ENCODE measurements at places on chromosomes 12 and 14.

DNA sequence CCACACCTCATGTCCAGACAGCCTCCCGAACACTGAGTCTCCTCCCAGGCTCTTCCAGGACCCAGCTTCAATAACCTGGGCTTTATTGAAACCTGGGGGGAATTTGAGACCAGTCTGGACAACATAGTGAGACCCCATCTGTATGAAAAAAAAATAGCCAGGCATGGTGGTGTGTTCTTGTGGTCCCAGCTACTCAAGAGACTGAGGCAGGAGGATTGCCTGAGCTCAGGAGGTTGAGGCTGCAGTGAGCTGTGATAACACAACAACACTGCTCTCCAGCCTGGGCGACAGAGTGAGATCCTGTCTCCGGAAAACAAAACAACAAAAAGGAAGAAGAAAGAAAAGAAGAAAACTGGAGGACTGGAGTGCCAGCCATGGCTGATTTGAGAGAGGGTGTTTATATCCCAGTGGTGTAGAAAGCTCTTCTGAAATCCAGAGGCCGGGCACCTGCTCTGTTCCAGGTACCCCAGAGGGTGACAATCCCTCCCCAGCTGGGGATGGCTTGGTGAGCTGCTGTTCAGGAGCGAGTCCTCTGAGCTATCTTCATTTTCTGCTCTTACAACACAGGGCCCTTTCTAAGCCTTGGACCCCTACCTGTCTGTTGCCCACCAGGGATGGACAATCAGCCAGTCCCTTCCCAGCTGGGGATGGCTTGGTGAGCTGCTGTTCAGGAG, 6.0 kb upstream of the PGF start:
- DNase-seq: no peak

- no peak for DNase-seq
These were observed 95.6 kb upstream of the NRXN3 start for GRCh38 chr14:78074561-78074960.

- DNase-seq: no peak
These were observed 326.1 kb downstream of the NAV3 start for GRCh38 chr12:78156751-78157150.

GRCh38 chr12:78149459-78149858, 318.8 kb downstream of the NAV3 start:
- no peak for DNase-seq

GRCh38 chr12:44375694-44376093, 500.4 kb downstream of the NELL2 start:
- no peak for DNase-seq

DNA sequence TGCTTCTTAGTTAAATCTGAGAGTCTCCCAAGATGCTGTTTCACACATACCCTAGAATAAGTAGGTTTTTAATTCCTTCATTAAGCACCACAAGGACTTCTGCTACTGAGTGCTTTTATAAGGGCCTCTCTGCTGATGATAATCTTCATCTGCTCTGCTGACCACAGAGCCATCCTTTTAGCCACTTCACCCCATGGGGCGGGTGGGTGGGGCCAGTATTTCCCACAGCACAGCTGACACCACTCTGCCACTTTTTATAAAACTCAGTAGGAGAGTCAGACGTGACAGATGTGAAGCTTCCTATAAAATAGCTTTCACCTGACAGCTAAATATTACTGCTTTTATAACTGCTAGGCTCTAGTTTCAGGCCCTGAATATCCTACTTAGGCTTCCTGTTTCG, 20.3 kb downstream of the FCF1 start:
- DNase-seq: no peak

- no peak for DNase-seq
These were observed 187.7 kb upstream of the ATXN7L3B start for GRCh38 chr12:74349925-74350324.

DNA sequence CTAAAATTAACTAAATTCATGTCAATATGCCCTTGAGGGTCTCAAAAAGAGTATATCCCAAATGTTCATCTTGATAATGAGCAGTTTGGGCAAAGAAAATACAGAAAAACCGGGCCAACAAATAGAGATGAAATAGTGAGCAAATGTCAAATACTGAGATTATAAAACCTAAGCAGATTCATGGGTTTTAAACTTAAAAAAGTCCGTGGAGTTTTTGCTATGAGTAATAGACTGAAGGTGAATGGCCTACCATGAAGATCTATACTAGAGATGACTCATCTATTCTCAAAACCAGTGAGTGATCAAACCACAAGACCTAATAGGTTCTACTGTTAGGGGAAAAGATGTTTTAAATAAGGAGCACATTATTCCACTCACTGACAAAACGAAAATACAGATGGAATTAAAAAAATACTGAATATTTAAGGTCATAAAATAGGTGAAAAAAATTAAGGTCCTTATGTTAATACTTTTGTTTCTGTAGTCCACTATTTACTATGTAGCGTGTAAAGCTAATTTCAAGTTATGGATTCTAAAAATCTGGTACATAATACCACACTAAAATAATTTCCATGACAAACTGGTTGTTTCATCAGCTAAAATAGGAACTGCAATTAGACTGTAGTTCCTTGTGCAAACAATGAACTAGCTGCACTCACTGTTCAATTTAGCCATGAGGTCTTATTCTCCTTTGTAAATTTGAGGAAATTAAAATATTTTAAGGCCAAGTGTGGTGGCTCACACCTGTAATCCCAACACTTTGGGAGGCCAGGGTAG, 5.0 kb downstream of the HNRNPC start:
- DNase-seq: no peak

- DNase-seq: no peak
These were observed 20.1 kb upstream of the PLEKHD1 start for GRCh38 chr14:69464379-69464778.

DNA sequence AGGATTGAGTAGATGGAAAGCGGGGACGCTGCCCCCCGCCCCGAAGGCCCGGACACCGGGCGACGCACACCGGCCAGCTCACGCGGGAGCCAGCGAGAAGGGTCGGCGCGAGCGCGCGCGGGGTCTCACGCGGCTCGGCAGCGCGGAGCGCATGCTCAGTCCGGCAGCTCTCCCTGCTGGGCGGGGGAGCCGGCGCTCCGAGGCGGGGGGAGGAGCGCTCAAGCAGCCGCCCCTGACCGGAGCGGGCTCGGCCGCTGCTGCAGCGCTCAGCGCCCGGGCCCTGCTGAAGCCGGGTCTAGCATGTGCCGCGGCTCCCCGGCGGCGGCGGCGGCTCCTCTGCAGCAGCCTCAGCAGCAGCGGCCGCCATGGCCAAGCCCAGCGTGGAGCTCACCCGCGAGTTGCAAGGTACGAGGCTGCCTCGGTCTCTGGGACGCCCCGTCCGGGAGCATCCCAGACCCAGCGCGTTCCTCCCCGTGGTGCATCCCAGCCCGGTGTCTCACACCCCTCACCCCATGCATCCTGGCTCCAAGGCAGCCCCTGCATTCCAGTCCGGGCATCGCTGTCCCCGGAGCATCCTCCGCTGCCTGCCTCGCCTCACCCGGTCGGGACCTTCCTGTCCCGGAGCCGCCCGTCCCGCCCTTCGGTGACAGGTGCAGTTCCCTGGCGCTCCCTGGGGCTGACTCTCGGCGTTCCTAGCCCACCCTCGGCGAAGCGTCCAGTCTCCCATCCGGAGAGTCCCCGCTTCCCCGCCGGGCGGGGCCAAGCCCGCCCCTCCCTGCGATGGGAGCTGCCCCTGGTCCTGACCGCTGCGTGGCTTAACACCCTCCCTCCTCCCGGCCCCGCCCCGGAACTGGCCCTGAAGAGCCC, at the start of gene CARMIL3:
Gene CARMIL3 (plus strand): TSS at position 221 of the 867 bp plus-strand sequence. CDS start 145 bp downstream, at position 366.
- peak; percentile 43 for DNase-seq

DNA sequence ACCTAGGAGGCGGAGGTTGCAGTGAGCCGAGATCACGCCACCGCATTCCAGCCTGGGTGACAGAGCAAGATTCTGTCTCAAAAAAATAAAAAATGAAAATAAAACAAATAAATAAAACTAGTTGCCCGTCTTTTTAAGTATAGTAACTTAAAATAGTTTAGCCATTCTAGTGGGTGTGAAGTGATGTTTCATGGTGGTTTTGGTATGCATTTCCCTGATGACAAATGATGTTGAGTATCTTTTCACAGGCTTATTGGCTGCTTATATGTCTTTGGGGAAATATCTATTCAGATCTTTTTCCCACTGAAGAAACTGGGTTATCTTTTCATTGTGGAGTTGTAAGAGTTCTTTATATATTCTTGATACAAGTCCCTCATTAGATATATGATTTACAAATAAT, 102.4 kb upstream of the METAP2 start:
- no peak for DNase-seq

GRCh38 chr12:49972641-49973360, at the start of gene AQP6:
Gene AQP6, plus strand, starts transcription at chr12:49972947. Its CDS starts 227 bp downstream, at chr12:49973174.
- no peak for DNase-seq

- DNase-seq: no peak
These were observed 18.5 kb downstream of the EMP1 start for GRCh38 chr12:13215056-13215455.

GRCh38 chr14:53516261-53516774, 363.2 kb upstream of the DDHD1 start:
- DNase-seq: no peak

GRCh38 chr12:77218278-77218677, 152.9 kb upstream of the E2F7 start:
- no peak for DNase-seq

- no peak for DNase-seq
These were observed 56.1 kb downstream of the EMP1 start for GRCh38 chr12:13252616-13253015.

GRCh38 chr14:36618641-36619040, 36.2 kb upstream of the NKX2-8 start:
- DNase-seq: no peak

GRCh38 chr12:131818821-131819585, 9.2 kb upstream of the MMP17 start:
- no peak for DNase-seq

DNA sequence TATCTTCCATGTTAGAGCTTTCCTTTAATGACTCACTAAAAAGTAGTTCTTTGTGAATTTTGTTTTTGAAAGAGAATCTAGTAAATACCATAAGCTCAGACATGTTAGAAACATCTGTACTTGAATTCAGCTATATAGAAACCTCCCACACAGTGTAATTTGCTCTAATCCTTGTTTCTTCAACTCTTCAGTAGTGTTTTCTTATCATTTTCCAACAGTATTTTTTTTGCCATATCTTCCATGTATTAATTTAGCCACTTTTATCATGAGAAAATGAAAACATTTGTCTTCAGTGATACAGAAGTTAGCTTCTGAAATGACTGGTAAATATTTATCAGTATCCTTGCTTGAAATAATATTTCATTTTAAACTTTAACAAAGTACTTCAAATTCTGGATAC, 73.6 kb downstream of the ARID2 start:
- no peak for DNase-seq

DNA sequence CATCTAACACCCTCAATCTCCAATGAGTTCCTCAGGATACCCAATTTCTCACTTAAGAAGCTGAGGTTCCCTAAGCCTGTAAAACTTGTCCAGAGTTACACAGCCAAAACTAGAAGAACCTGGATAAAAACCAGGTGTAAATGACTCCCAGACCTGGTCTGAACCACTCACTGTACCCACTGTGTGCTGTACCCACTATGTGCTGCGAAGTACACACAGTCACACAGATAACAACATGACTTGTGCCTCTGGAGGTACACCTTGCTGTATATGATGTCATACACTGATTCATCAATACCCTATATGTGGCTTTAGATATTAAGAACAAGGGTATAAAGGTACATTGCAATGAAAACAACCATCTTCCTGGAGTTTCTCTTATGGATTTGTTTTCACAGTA, 66.1 kb downstream of the PPM1H start:
- no peak for DNase-seq

GRCh38 chr14:106120101-106120500, 593.7 kb downstream of the TMEM121 start:
- no peak for DNase-seq

DNA sequence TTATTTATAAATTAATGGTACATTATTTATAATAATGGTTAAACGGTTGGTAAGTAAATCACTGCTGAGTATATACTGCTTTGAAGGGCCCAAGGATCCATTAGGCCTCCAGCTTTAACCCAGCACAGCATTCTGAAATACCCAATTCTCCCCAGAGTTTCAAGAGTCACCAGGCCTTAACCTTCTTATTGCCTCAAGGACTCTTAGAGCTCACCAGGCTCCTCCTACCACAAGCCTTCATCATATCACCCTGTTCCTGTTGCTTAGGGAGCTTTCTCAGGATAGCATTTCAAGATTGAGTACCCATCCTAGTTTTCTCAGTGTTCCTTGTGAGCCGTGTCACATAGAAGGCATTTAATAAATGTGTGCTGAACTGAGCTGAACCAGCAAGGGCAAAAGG, 242.5 kb downstream of the FBXL14 start:
- no peak for DNase-seq

- DNase-seq: no peak
These were observed 253.7 kb upstream of the PWP1 start for GRCh38 chr12:107431942-107432341.

GRCh38 chr14:56414236-56414635, 165.4 kb upstream of the TMEM260 start:
- DNase-seq: no peak

DNA sequence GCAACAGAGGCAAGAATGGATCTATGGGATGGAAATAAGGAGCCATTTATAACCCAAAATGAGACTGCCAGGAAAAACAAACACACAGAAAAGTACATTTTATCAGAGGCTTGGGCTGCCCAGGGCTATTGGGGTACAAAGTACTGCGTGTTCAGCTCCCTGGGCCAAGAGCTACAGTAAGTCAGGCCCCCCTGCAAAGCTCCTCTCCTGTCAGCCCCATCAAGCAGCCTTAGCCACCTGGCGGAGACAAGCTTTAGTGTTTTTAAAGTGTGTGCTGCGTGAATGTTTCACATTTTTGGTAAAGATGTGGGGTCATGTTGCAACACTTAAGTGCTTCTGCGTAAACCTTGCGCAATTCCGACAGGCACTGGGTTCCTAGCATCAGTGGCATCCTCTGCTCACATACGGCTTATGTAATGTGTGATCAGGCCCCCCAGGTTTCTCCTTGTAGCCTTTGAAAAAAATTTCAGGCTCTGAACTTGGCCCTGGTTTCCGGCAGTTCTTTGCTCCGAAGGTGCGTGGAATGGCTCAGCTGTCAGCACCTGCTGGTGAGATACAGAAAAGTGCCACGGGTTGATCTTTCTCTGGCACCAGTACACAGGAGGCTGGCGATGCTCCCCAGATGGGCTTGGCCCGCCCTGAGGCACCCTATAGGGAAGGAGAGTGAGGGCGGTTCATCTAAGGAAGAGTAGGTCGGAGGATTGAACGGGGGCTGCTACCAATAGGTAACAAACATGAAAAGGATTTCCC, 198.7 kb upstream of the EEA1 start:
- DNase-seq: no peak

DNA sequence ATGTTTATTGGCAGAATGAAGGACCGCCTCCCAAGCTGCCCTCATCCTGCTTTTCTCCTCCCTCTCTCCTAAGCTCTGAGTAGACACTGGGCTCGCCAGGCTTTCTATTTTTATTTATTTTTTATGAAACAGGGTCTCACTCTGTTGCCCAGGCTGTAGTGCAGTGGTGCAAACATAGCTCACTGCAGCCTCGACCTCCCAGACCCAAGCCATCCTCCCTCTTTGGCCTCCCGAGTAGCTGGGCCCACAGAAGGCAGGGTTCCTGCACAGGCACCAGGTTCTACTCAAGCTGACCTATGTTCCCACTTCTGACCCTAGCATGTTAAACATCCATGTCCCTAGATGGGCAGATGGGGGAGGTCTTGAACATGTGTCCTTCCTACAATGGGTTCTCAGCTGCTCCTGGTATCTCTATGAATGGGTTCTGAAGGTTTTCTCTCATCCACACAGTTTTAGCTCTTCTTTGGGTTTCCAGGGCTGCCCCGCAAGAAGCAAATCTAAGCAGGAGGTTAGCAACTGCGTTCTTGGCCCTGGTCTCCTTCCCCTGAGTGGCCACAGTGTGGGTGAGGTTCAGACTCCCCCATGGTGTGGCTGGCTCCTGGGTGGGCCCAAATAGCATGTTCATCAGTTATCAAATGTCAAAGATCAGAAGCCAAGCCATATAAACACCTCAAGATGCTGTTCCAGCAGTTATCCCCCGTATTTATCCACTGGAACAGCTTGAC, 167.3 kb downstream of the ZFP36L1 start:
- no peak for DNase-seq

All from activated CD4-positive, alpha-beta T cell treated with anti-CD3 and anti-CD28 coated beads for 1 hour (primary cell).